Right cardiac atrium (tissue), 5 donors: ENCODE measurements at places on chromosomes 16 and 17. TPM values are rescaled to one million over a fixed set of nuclear protein-coding genes. Genes with fewer than 3 reads are reported as not detected.

SLC13A2 gene
- total RNA-seq: not detected

SLC38A8 gene
- not detected for total RNA-seq

DNASE1L2 gene
- 0.40 TPM for total RNA-seq

AIPL1 gene
- not detected for total RNA-seq

DOC2A gene
- 0.53 TPM for total RNA-seq

PTGES3L gene
- 33.3 TPM for total RNA-seq

TSPAN10 gene
- 0.31 TPM for total RNA-seq

CHTF8 gene
- total RNA-seq: 60.3 TPM

MAF gene
- total RNA-seq: 17.1 TPM

PDILT gene
- total RNA-seq: not detected

RNF222 gene
- not detected for total RNA-seq

MYL11 gene
- total RNA-seq: not detected

USP43 gene
- 0.06 TPM for total RNA-seq

TLCD3A gene
- total RNA-seq: 3.2 TPM

RAB26 gene
- 0.88 TPM for total RNA-seq

JMJD6 gene
- total RNA-seq: 44.7 TPM

STX1B gene
- 1.6 TPM for total RNA-seq

PIPOX gene
- total RNA-seq: 1.2 TPM

TERF2IP gene
- total RNA-seq: 75.8 TPM

ATP2A1 gene
- 0.48 TPM for total RNA-seq

PFAS gene
- total RNA-seq: 12.4 TPM

MT1A gene
- total RNA-seq: 27.5 TPM

PPP1R27 gene
- total RNA-seq: not detected

TBC1D16 gene
- 18.5 TPM for total RNA-seq

VMO1 gene
- 0.45 TPM for total RNA-seq

NHLRC4 gene
- 0.56 TPM for total RNA-seq

JUP gene
- total RNA-seq: 135 TPM
